Activated CD4-positive, alpha-beta memory T cell treated with anti-CD3 and anti-CD28 coated beads for 36 hours (primary cell): ENCODE measurements at places on chromosomes 12 and 14. TPM values are rescaled to one million over a fixed set of nuclear protein-coding genes. Genes with fewer than 3 reads are reported as not detected.

GRCh38 chr14:32377046-32377646 is 48.0 kb downstream of the AKAP6 start:
- DNase-seq: no peak
- H3K27me3 ChIP-seq: no peaks in the 10 kb centered on the region
- no peaks in the 10 kb centered on the region for H3K36me3 ChIP-seq
- H3K4me3 ChIP-seq: no peak overlapping the region
- H3K4me1 ChIP-seq: peaks cover 6% of the 10 kb centered on the region

- H3K4me3 ChIP-seq: no peak overlapping the region
- no peaks in the 10 kb centered on the region for H3K4me1 ChIP-seq
- no peaks in the 10 kb centered on the region for H3K36me3 ChIP-seq
- no peak overlapping the region for H3K27ac ChIP-seq
- no peak for DNase-seq
Measured at GRCh38 chr12:2509137-2509536, 285.6 kb upstream of the FKBP4 start.

NRXN3 gene
- not detected for total RNA-seq

DNA sequence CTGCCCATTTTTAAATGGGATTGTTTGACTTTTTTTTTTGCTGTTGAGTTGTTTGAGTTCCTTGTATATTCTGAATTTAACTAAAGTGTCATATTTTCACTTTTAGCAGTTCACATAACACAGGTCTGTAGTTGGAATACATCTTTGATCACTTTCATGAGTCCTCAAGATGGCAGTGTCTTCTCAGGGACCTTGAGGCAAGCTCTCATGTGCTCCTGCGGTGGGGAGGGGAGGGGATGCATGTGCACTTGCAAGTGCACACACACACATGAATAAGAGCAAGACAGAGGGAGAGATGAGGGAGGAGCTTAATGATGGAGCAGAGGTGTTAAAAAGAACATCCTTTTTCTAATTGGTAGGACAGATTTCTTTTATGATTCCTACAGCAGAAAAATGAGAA is 291.4 kb upstream of the OR4E1 start:
- H3K4me1 ChIP-seq: peaks cover 19% of the 10 kb centered on the region
- peak overlapping the region; percentile 50 for H3K4me3 ChIP-seq
- H3K36me3 ChIP-seq: no peaks in the 10 kb centered on the region
- no peaks in the 10 kb centered on the region for H3K27me3 ChIP-seq
- DNase-seq: peak; percentile 66

- H3K36me3 ChIP-seq: no peaks in the 10 kb centered on the region
- H3K4me1 ChIP-seq: no peaks in the 10 kb centered on the region
- H3K4me3 ChIP-seq: no peak overlapping the region
- peaks cover 6% of the 10 kb centered on the region for H3K27me3 ChIP-seq
- no peak for DNase-seq
Measured at GRCh38 chr12:42039176-42039575, 105.5 kb downstream of the GXYLT1 start.

SOAT2 gene
- total RNA-seq: 1.5 TPM

LBHD2 gene
- not detected for total RNA-seq

DNA sequence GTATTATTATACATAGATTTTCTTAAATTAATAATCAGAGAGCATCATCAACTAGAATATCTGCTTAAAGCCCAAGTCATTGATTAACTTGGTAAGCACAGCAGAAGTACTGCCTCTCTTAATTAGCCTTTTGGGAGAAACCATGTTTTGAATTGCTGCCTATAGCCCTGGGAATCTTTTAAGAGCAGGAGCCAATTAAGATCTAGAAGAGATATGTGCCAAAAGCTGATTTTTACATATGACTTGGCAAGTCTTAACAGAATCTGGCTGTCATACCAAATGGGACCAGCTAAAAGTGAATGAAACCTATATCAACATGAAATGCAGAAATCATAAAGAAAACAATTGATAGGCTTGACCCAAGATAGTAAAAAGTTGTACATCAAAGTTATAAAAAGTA is 23.2 kb upstream of the WNK1 start:
- no peak for DNase-seq
- H3K4me3 ChIP-seq: no peak overlapping the region
- no peaks in the 10 kb centered on the region for H3K36me3 ChIP-seq
- H3K4me1 ChIP-seq: peaks cover 40% of the 10 kb centered on the region
- H3K27me3 ChIP-seq: no peaks in the 10 kb centered on the region

TSPAN11 gene
- not detected for total RNA-seq

PROX2 gene
- total RNA-seq: 0.33 TPM

KRT83 gene
- total RNA-seq: not detected

DNAI7 gene
- 0.10 TPM for total RNA-seq

- peaks cover 2% of the 10 kb centered on the region for H3K4me1 ChIP-seq
- H3K27me3 ChIP-seq: no peaks in the 10 kb centered on the region
Measured at GRCh38 chr14:56590535-56590960, 10.9 kb downstream of the TMEM260 start.

CD27 gene
- 36.5 TPM for total RNA-seq

GRCh38 chr12:42696406-42697149 is 107.0 kb upstream of the PRICKLE1 start:
- H3K4me1 ChIP-seq: no peaks in the 10 kb centered on the region
- no peaks in the 10 kb centered on the region for H3K36me3 ChIP-seq
- no peak overlapping the region for H3K27ac ChIP-seq
- H3K27me3 ChIP-seq: no peaks in the 10 kb centered on the region
- H3K4me3 ChIP-seq: no peak overlapping the region

DNA sequence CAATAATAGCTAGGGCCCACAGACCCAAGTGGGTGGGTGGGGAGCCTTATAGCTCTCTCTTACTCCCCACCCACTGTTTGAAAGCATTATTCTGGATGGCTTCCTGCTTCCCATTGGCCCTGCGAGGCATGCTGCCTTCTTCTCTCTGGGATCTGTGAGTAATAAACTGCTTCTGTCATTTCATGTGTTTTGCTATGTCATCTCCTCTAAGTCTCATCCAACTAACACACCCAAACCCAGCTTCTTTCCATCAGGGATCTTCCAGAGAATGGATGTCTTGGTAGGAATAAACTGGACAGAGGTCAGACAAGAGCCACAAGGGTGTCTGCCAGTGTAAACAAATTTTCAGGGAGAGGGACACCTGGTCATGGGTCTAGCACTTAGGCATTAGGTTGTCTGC is 66.4 kb upstream of the BDKRB2 start:
- H3K4me1 ChIP-seq: no peaks in the 10 kb centered on the region
- H3K36me3 ChIP-seq: no peaks in the 10 kb centered on the region
- no peak for DNase-seq
- H3K27ac ChIP-seq: no peak overlapping the region
